Activated T-cell treated with anti-CD3 and anti-CD28 coated beads, Interleukin-2, amount 50 U/mL, for 4 hours (primary cell): ENCODE measurements at places on chromosomes 11 and 22.

DNA sequence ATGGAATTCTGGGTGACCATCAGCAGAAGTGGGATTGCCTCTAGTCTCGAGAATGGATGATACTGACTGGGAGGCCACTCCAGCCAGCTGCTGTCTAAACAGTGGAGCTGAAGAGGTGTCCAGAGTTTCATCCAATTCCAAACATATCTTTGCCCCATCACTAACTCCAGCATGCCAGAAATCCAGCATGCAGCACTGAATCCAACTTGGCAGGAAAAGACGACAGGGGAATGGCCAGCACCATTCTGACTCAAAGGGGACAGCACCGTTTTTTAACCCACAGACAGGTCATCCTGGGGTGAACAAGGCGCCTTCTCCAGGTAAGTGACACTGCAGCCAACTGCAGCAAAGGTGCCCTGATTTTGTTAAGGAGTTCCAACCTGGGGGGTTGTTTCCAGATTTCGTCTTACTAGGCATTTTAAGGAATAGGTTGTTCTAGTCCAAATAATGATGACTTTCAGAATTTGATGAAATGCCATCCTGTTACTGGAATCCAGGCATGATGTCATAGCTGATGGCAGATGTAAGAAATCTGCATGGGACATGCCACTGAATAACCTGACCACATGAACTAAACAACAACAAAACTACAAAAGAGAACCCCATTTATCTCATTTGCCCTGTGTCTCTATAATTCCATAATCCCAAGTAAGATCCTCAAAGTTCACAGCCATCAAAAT is 32.3 kb downstream of the FEZ1 start:
- DNase-seq: no peak

DNA sequence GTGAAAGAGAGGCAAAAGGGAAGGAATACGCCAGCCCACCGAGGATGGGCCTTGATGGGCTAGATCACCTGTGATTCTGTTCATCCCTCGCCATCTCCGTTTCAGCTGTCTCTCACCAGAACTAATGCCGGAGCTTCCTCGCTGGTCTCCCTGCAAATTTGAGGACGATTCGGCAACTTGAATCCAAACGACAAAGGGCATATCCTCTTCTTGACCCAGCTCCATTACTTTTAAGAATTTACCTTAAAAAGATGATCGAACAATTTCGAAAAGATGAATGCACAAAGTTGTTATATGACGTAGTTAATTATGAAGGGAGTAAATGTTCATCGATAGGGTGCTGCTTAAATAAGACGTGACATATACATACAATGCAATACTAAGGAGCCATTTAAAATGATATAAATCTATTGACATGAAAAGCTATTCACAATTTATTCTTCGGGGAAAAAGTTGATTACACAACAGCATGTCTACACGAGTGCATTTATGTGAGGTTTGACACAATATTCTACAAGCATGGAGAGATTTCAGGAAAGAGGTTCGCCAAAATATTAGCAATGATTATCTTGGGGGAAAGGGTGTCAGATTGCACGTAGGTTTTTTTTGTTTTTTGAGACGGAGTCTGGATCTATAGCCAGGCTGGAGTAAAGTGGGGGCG is 937 bp upstream of the FAM168A start:
- DNase-seq: no peak

- DNase-seq: no peak
These were observed 3.5 kb downstream of the PHF21B start for GRCh38 chr22:45006111-45006963.

GRCh38 chr11:116644201-116644940 is 128.4 kb downstream of the BUD13 start:
- DNase-seq: no peak

DNA sequence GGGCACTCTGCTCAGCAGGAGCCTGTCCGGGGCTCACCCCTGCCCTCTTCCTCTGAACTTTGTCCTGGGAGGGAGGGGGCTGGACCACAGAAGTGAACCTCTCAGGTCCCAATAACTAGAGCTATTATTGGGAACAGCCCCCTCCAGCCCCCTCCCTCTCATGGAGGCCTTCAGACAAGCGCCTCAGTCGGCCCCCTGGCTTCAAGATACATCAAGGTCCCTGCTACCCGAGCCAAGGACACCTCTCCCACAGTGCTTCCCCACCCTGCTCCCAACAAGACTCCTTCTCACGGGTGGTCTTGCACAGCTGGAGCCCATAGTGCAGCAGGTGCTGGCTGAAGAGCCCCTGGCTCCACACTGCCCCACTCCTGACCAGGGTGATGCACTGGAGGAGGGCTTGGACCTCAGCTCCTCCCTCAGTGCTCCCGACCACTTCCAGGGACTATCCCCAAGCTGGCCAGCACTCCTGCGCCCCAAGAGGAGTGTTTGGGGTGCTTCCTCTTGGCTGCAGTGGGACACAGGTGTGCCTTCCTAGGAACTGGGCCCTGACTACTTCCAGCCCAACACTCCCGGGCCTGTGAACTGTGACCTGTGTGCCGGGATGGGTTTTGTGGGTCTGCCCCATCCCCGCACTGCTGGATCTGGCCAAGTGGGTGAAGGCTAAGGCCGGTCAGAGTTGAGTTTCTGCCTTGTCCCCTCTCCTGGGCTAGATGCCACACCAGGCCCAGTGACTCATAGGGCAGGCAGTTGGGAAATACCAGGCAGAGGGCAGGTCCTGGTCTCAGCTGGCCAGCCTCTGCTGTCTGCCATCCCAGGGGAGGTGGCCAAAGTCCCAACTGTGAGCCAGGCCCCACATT is 2.2 kb downstream of the PNPLA2 start:
- no peak for DNase-seq

DNA sequence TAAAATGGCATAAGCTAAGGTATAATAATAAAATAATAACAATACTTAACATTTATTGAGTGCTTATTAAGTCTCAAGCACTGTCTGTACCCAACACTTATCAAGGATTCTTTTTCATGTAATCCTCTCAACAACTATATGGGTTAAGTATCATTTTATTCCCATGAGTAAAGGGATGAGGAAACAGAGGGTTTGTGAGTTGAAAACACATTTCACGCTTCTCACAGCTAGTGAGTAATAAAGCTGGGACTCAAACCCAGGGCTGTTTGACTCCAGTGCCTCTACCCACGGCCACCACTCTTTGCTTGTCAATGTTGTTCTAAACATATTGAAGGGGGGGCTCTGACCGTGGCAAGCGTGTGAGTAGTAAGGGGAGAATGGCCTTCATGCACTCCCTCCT is 8.7 kb downstream of the CD3E start:
- no peak for DNase-seq

- no peak for DNase-seq
These were observed 22.7 kb upstream of the PICALM start for GRCh38 chr11:86091566-86091965.

DNA sequence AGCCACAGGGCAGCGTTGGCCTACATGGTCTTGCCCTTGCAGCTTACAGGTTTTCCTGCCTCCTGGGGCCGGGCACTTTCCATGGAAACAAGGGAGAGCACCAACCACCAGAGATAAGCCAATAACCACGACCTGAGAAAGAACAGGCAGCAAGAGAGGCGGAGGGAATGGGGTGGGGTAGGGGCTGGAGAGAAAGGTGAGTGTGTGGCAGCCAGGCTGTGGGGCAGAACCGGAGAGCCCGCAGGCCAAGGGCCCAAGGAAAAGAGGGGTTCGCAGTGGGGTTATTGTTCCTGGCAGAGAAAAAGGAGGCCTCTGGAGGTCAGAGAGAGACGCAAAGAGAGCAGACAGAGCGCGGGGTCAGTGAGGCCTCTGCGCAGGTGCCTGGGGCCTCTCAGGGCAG is 33.2 kb downstream of the LRRC74B start:
- no peak for DNase-seq

GRCh38 chr11:66083767-66084166 is 13.7 kb downstream of the PACS1 start:
- DNase-seq: no peak

- no peak for DNase-seq
These were observed 249.3 kb downstream of the DDX10 start for GRCh38 chr11:108914211-108914610.

DNA sequence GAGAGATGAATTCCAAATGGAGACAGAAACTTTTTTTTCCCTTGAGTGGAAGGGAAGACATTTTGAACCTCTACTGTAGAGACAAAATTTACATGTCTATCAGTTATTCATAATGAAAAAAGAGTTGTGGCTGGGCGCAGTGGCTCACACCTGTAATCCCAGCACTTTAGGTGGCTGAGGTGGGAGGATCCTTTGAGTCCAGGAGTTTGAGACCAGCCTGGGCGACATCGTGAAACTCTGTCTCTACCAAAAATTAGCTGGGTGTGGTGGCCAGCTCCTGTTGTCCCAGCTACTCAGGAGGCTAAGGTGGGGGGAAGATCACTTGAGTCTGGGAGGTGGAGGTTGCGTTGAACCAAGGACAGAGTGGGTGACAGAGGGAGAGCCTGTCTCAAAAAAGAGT is 4.1 kb downstream of the EED start:
- DNase-seq: no peak

GRCh38 chr11:66523611-66524010 is 13.2 kb downstream of the BBS1 start:
- no peak for DNase-seq

DNA sequence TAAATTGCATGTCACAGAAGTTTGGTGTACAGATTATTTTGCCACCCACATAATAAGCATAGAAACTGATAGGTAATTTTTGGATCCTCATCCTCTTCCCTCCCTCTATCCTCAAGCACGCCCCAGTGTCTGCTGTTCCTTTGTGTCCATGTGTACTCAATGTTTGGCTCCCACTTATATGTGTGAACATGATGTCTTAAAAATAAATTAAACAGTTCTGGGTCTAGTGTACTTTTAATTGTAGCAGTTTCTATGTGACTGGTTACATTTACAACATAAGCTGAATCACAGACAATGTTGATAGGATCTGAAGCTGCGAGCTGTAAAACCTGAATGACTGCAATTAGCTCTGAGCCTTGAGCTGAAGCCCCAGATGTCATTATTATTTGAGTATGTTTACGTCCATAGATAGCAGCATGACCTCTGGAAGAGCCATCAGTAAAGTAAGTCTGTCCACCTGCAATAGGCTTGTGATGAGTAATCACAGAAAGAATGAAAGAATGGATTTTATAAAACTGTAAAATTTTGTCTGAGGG is 29.7 kb downstream of the OR10A6 start:
- no peak for DNase-seq

DNA sequence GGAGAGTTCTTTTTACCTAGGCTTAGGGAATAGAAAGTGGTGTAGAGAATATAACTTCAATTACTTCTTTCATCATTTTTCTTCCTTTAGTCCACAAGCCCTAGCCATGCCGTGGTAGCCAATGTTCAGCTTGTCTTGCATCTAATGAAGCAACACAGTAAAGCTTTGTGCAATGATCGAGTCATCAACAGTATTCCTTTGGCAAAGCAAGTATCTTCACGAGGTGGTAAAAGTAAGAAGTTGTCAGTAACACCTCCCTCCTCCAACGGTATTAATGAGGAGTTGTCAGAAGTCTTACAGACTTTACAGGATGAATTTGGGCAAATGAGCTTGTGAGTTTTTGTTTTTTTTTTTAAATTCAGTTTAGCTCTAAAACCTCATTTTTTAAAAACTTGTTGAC is 37.4 kb downstream of the CEP57 start:
- no peak for DNase-seq

DNA sequence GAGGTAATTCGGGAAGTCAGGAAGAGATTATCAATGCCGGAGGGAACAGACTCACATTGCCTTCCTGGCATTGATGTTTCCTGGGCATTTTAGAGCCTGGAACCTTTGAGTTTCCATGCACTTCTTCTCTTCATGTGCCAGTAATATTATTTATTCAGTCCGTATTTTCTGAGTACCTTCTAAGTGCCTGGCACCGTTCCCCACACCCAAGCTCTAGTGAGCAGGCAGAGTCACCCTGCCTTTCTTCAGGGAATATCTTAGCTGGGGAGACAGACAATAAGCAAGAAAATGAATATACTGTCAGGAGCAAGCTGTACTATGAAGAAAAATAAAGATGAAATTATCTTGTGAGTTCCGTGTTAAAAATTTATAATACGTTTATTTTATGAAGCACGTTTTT is 136.2 kb upstream of the SEZ6L start:
- DNase-seq: no peak
